M059J (cell line): ENCODE measurements at places on chromosomes 7 and 10. TPM values are rescaled to one million over a fixed set of nuclear protein-coding genes. Genes with fewer than 3 reads are reported as not detected.

FAM25A gene
- not detected in 2 replicates for total RNA-seq

FAM25G gene
- total RNA-seq, result not detected in 2 replicates

ABCC2 gene
- total RNA-seq, result 0.52 and 6.1 TPM in 2 replicates

TIMM23B gene
- 6.3 and 8.4 TPM in 2 replicates for total RNA-seq

CABCOCO1 gene
- total RNA-seq, result 0.96 and 3.6 TPM in 2 replicates

GRM8 gene
- 0.27 TPM in 1 of 2 replicates, not detected in the other for total RNA-seq

GRM3 gene
- not detected in 2 replicates for total RNA-seq

HOXA6 gene
- 3.7 TPM in 1 of 2 replicates, not detected in the other for total RNA-seq

SPDYE1 gene
- not detected in 2 replicates for total RNA-seq

UPK3B gene
- total RNA-seq, result 0.05 TPM in 1 of 2 replicates, not detected in the other

TRIM73 gene
- 0.10 and 0.12 TPM in 2 replicates for total RNA-seq

NME8 gene
- total RNA-seq, result not detected in 2 replicates

FOXI2 gene
- not detected in 2 replicates for total RNA-seq

ZMYND11 gene
- total RNA-seq, result 14.7 and 20.3 TPM in 2 replicates

PNLIPRP2 gene
- total RNA-seq, result not detected in 2 replicates

CCDC7 gene
- total RNA-seq, result 1.1 and 1.8 TPM in 2 replicates

STEAP2 gene
- total RNA-seq, result 3.8 and 6.2 TPM in 2 replicates

SPDYE6 gene
- not detected in 2 replicates for total RNA-seq

HERC4 gene
- total RNA-seq, result 63.5 and 95.5 TPM in 2 replicates

SMKR1 gene
- 0.37 and 0.89 TPM in 2 replicates for total RNA-seq

DBF4 gene
- total RNA-seq, result 62.1 and 69.3 TPM in 2 replicates

JAKMIP3 gene
- 0.02 TPM in 1 of 2 replicates, not detected in the other for total RNA-seq

LCOR gene
- 7.2 and 15.8 TPM in 2 replicates for total RNA-seq

CYP26C1 gene
- not detected in 2 replicates for total RNA-seq

UPP1 gene
- 11.7 and 21.1 TPM in 2 replicates for total RNA-seq

CYP3A4 gene
- total RNA-seq, result 0.05 TPM in 1 of 2 replicates, not detected in the other

RPP30 gene
- total RNA-seq, result 114 and 121 TPM in 2 replicates

ADIRF gene
- 4.2 and 4.7 TPM in 2 replicates for total RNA-seq

THSD7A gene
- total RNA-seq, result 3.1 and 5.2 TPM in 2 replicates

SNX10 gene
- total RNA-seq, result 8.6 and 10.2 TPM in 2 replicates

TDRD1 gene
- total RNA-seq, result not detected in 2 replicates

ADRB1 gene
- total RNA-seq, result 0.12 and 0.52 TPM in 2 replicates

GALNT17 gene
- not detected in 2 replicates for total RNA-seq
